ENCODE measurements at places on chromosomes 3 and 15. TPM values are rescaled to one million over a fixed set of nuclear protein-coding genes. Genes with fewer than 3 reads are reported as not detected.

TGFBR2 gene
- total RNA-seq: 9.6 TPM

LRTM1 gene
- total RNA-seq: not detected

CDHR4 gene
- 0.17 TPM for total RNA-seq

PLA2G4D gene
- 0.07 TPM for total RNA-seq

SNURF gene
- 66.8 TPM for total RNA-seq

SPINK8 gene
- total RNA-seq: not detected

MEX3B gene
- total RNA-seq: 8.8 TPM

SYNPR gene
- total RNA-seq: 0.85 TPM

HRH1 gene
- not detected for total RNA-seq

PRSS50 gene
- 1.4 TPM for total RNA-seq

CCRL2 gene
- not detected for total RNA-seq

CPN2 gene
- total RNA-seq: 0.09 TPM

MAP6D1 gene
- total RNA-seq: 6.3 TPM

SKOR1 gene
- total RNA-seq: 0.11 TPM

TMEM41A gene
- total RNA-seq: 15.7 TPM

MED12L gene
- total RNA-seq: 22.3 TPM

UPK1B gene
- total RNA-seq: 0.41 TPM

CCDC51 gene
- total RNA-seq: 23.9 TPM

GABRG3 gene
- total RNA-seq: 0.72 TPM

CCDC39 gene
- 0.44 TPM for total RNA-seq

POPDC2 gene
- 0.53 TPM for total RNA-seq

CSPG4 gene
- total RNA-seq: 3.6 TPM

SMCO1 gene
- not detected for total RNA-seq

IL16 gene
- total RNA-seq: 0.46 TPM

MASP1 gene
- total RNA-seq: 3.5 TPM

CADPS gene
- total RNA-seq: 7.5 TPM

ITIH1 gene
- total RNA-seq: 0.69 TPM

HEMK1 gene
- total RNA-seq: 20.9 TPM

SEC11A gene
- 214 TPM for total RNA-seq

TMPRSS7 gene
- total RNA-seq: not detected

PROK2 gene
- total RNA-seq: 2.0 TPM

OR5K2 gene
- not detected for total RNA-seq

STAB1 gene
- total RNA-seq: 2.6 TPM

BCL2A1 gene
- total RNA-seq: 0.25 TPM

MYO1E gene
- total RNA-seq: 104 TPM

CMTM6 gene
- total RNA-seq: 39.3 TPM

TBCCD1 gene
- 11.3 TPM for total RNA-seq

SH2D7 gene
- not detected for total RNA-seq

AMOTL2 gene
- 76.9 TPM for total RNA-seq

AQP9 gene
- total RNA-seq: not detected

RBPMS2 gene
- 202 TPM for total RNA-seq

CLDN1 gene
- total RNA-seq: 5.9 TPM

SPATA12 gene
- 0.39 TPM for total RNA-seq

FBXL22 gene
- 0.46 TPM for total RNA-seq
